Dermis microvascular lymphatic vessel endothelial cell (primary cell): ENCODE measurements at places on chromosomes 6 and 20. TPM values are rescaled to one million over a fixed set of nuclear protein-coding genes. Genes with fewer than 3 reads are reported as not detected.
A peak's percentile ranks its signal among the peaks of the same experiment; 100 is the strongest.

Gene SAMD10
- 2.4 and 5.9 TPM in 2 replicates for total RNA-seq

GRCh38 chr6:52010806-52011205 is 76.6 kb downstream of the PKHD1 start:
- no peak for DNase-seq

- DNase-seq = no peak
Measured at GRCh38 chr6:21496196-21496595, 97.4 kb upstream of the SOX4 start.

GRCh38 chr6:1729133-1729749 is 119.5 kb downstream of the FOXC1 start:
- peak; percentile 58 for DNase-seq

- no peak for DNase-seq
Measured at GRCh38 chr6:104483225-104483834, 376.4 kb downstream of the HACE1 start.

Gene RUNX2
- total RNA-seq = not detected in 2 replicates

DNA sequence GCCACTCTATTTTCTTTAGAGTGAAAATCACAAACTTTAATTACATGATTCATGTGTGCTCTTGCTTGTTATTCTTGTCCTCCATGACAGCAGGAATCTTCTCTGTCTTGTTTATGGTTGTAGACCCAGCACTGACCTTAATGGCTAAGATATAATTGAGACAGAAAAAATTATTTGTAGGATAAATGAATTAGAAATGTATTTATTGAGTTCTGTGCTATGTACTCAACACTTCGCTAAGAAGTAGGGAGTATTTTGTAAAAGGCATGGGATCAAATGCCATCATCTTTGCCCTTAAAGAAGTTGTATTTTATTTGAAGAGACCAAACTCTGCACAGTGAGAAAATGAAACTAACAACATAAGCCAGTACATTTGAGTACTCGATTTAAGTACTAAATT is 71.2 kb downstream of the CBLN4 start:
- no peak for DNase-seq

DNA sequence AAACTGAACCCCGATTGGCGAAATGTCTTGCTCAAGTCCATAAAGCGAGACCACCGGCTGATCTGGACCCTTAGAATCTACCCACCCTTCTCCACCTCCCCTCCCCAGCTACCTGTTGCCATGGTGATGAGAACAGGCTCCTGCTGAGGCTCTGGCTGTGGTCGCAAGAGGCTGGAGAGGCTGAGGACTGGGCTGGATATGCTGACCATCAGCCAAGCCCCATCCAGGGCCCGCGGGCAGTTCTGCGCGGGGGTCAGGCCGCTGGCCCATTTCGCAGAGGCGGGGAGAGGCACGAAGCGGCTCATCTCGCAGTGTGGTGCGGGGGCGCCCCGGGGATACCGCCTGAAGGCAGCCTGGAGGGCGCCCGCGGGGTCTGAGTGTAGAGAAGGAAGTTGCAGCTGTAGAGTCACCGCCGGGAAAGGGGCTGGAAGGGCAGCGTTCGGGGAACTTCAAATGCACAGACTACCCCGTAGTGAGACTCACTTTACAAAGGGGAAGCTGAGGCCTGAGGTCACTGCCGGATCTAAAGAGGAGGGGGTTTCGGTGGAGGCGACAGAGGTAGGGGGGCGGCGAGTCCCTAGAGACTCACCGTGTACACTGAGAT is 671 bp downstream of the TAPBP start:
- DNase-seq = peak; percentile 39

GRCh38 chr6:86937219-86938079 is at the start of gene HTR1E:
Gene HTR1E (plus strand): TSS chr6:86937528. CDS start chr6:87015335, 77,807 bp downstream.
- peak; percentile 25 for DNase-seq

DNA sequence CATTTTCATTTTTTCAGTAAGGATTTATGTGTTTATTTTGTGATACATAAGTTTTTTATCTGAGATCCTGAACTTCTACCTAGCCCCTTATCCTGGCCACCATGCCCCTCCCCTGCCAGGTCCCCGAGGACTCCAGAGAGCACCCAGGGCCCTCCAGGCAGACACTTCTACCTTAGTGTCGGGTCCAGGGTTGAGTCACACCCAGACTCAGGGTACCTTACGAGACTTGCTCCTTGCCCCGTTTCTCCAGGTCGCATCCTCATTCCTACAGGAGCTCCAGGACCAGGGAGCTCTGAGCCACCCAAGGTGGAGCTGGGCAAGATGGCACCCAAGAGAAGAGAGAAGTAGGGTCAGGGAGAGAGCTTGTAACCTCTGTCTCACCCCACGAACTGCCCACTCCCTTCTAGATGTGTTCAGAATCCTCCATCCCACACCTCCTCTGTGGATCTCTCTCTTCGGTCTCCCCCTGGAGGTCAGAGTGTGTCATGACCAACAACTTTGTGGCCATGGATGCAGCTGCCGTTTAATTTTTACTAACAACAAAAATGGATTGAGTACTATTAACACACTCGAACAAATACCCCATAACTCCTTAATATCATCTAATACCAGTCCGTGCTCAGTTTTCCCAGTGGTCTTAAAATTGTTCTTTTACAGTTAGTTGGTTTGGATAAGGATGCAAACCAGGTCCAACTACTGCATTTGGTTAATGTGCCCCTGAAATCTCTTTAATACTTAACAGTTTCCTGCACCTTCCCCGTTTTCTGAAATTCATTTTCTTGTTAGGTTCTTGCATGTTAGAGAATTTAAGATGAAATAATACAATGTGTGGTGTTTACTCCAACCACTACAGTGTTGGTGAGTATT is 130.6 kb upstream of the INSM1 start:
- peak; percentile 15 for DNase-seq

GRCh38 chr6:34052918-34053608 is 92.8 kb downstream of the GRM4 start:
- DNase-seq = no peak

Gene CDSN
- total RNA-seq = under 0.01 TPM in 1 of 2 replicates, not detected in the other

GRCh38 chr6:100322886-100323285 is 141.8 kb downstream of the SIM1 start:
- no peak for DNase-seq

DNA sequence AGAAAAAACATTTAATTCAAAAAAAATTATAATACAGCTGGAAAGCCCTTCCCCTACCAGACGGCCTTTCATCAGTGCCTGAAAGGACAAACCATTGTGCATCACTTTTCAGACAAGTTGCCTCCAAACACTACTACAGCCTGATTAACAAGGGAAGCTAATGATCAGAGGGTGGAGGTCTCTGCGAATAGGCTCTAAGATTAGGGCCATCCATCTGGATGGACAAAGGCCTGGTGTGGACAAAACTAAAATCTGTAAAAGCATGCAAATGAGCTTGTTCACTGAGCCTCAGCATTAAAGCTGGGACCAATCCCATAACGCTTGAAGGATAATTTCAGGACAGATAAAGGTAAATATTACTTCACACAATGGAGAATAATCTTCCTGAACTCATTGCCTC is 228.7 kb upstream of the PLN start:
- DNase-seq = no peak

DNA sequence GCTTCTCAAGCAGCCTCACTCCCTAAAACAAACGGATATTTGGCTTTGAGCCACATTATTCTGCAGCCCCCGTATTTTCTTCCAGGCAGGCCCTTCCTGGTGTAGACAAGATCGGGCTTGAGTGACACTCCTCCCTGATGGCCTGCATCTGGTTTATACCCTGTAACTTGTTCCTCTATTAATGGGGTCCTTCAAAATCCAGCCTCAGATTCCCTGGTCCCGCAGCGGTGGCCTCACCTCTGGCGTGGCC is 375 bp upstream of the TMEM14C start:
- DNase-seq = no peak

DNA sequence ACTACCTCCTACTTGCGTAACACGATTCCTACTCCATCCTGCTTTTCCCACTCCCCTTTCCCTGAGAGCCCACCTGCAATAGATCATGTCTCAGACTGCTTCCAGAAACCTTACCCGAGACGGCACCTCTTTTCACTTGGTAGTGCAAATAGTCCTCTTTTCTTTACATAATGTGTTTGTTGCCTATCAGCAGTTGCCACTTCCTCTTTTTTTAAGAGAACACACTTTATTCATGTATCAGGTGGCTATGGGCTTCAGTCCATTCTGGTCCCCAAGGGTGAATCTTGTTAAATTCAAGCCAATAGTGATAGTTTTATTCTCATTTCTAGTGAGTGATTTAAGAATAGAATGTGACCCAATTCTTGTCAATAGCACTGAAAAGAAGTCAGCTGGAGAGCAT is 57.7 kb upstream of the FERMT1 start:
- no peak for DNase-seq

Gene SLC17A1
- not detected in 2 replicates for total RNA-seq

GRCh38 chr6:168967281-168967925 is 286.2 kb downstream of the THBS2 start:
- DNase-seq = no peak

GRCh38 chr6:125121894-125122293 is 31.7 kb upstream of the TPD52L1 start:
- no peak for DNase-seq

- no peak for DNase-seq
Measured at GRCh38 chr6:144936764-144937163, 651.6 kb downstream of the UTRN start.

- no peak for DNase-seq
Measured at GRCh38 chr6:124721331-124721730, 240.9 kb upstream of the RNF217 start.

Gene CLPSL2
- total RNA-seq = not detected in 2 replicates

DNA sequence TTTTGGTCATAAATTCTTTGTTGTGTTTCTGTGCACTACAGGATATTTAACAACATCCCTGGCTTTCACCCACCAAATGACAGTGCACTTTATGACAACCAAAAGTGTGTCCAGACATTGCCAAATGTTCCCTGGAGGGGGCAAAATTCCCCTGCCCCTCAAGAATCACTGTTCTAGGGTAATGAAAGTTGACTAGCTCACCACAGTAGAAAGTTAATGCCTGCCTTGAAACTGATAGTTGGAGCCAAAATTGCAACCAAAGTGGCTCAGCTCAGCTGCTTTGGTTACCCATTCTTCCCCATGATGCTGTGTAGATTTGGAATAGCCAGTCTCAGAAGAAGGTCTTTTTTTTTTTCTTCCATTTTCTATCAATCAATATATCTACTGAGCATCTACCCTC is 150.6 kb downstream of the RALGAPA2 start:
- DNase-seq = no peak

DNA sequence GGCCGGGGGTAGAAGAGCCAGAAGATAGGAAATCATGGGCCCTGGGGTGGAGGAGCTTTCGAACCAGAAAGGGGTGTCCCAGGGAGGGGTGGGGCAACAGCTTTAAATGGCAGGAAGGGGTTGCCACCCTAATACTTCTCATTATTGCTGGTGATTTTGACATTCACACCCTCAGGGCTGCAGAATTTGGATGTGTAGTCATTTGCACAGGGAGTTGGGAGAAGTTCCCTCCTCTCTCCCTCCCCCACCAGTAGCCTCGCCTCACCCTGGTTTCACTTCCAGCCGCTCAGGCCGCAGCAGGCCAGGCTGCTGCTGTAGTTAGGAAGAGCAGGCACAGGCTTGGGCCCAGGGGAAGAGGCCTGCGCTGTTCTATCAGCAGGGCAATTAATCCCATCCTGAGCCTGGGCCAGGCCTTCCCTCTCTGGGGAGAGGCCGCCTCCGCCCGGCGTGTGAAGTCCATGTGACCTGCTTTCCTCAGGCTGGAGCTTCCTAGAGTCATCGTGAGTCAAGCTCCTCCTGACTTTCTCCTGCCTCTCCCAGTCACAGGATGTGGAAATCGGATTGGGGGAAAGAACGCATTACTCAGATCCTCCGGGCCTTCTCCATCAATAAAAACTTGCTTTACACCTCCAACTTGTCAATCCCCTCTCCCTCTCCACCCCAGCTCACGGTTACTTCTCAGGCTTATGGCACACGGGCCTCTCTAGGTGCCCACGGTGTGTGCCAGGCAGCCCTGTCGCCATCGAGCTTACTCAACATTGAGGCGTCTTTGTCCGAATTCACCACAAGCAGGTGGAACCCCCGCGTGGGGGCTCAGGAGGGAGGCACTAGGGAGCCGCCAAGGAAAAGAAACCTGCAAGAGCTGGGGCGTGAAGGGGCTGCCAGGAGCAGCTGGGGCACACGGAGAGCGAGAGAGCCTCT is 7.8 kb downstream of the ADTRP start:
- peak; percentile 97 for DNase-seq

DNA sequence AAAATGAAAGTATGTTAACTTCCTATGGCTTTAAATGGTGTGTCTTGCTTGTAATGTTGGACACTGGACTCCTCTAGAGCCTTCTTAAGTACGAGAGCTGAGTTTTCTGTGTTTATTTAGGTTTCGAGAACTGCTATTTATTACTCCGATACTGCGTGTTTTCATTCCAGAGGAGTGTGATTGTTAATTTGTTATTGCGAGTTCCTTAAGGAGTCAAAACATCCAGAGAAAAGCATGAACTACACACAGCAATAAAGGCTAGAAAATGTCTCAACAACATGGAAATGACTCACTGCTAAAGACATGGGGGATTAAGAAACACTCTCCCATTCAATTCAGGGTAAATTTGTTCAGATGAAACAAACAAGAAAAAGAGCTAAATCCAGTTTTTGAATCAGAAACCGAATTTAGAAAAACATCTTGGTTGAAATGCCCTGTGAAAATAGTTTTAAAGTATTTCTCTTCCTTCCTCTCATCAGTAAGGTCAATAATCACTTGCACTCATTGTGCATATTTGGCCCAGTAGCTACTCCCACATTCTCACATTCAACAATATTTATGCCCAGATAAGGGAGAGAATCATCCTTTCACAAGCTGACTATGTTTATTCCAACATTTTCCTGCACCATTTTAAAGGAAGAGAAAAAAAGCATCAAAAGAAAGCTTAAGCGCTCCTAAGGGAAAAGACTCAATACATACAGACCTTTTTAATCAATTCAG is 36.0 kb downstream of the ATXN1 start:
- peak; percentile 89 for DNase-seq

GRCh38 chr20:23105193-23105592 is 19.1 kb upstream of the CD93 start:
- no peak for DNase-seq

- no peak for DNase-seq
Measured at GRCh38 chr20:881783-882144, 34.4 kb downstream of the ANGPT4 start.

DNA sequence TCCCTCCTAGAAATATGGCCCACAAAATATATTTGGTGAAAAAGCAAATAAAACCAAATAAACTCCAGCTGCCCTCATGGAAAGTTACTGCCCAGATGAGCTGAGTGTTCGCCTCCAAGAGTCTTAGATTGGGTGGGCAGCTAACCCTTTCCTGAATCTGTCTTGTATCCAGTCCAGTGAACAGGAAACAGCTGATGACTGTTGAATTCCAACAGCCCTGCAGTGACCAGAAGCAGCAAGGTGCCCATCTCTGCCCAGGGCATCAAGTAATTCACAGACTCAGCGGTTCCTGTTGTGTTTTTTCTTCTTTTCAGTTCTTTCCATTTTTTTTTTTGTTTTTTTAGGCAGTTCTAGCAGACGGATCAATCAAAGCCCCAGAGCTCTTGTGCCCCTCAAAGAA is 199.2 kb downstream of the UBE3D start:
- DNase-seq = no peak

- DNase-seq = no peak
Measured at GRCh38 chr6:167957626-167958025, 39.8 kb upstream of the KIF25 start.

Gene CALHM5
- total RNA-seq = 0.64 and 1.4 TPM in 2 replicates
